ENCODE measurements at places on chromosomes 7 and 10. TPM values are rescaled to one million over a fixed set of nuclear protein-coding genes. Genes with fewer than 3 reads are reported as not detected.

GRCh38 chr10:48598243-48598935 is 6.5 kb downstream of the ARHGAP22 start:
- no peak for DNase-seq

GRCh38 chr7:3201937-3202710 is 98.9 kb upstream of the SDK1 start:
- no peak for DNase-seq

The VWA2 gene
- not detected for total RNA-seq

DNA sequence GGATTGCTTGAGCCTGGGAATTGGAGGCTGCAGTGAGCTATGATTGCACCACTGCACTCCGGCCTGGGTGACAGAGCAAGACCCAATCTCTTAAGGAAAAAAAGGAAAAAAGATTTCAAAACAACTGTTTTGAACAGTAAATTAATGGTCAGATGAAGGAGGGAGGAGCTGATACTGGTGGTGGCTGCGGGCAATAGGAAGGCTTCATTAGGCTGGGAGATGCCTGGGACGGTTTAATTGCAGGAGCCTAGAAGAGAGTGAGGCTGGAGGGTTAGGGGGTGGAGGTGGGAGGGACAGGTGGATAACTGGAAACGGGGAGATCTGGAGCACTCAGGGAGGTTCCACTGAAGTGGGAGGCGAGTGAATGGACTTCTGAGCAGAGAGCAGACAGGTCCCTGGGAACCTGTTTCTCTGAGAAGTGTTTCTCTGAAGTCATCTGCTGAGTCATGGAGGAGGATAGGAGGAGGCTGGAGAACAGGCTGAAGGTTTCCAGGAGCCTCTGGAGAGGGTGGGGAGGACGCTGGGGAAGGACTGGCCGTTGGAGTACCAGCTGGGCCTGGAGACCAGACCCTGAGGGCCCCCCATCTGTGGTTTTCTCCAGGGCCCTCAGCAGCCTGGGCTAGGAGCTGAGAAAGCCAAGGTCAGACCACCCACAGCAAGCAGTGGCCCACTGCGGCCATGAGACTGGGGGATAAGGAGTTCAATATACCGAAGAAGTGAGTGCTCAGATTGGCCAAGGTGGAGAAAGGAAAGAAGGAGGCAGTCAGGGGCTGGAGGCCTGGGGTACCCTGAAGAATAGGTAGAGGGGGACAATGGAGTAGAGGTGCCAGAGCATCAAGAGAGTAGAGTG is 14.4 kb upstream of the YWHAG start:
- DNase-seq = no peak

Measured in naive thymus-derived CD8-positive, alpha-beta T cell (primary cell).